ENCODE measurements at places on chromosomes 6 and 20. TPM values are rescaled to one million over a fixed set of nuclear protein-coding genes. Genes with fewer than 3 reads are reported as not detected.

Gene LHFPL5
- total RNA-seq = not detected

Gene PARD6B
- 10.2 TPM for total RNA-seq

Gene FILIP1
- total RNA-seq = 0.08 TPM

Gene ATG5
- total RNA-seq = 28.5 TPM

Gene ZC3H12D
- total RNA-seq = 74.1 TPM

GRCh38 chr6:20712011-20712410, 177.8 kb downstream of the CDKAL1 start:
- DNase-seq = no peak

DNA sequence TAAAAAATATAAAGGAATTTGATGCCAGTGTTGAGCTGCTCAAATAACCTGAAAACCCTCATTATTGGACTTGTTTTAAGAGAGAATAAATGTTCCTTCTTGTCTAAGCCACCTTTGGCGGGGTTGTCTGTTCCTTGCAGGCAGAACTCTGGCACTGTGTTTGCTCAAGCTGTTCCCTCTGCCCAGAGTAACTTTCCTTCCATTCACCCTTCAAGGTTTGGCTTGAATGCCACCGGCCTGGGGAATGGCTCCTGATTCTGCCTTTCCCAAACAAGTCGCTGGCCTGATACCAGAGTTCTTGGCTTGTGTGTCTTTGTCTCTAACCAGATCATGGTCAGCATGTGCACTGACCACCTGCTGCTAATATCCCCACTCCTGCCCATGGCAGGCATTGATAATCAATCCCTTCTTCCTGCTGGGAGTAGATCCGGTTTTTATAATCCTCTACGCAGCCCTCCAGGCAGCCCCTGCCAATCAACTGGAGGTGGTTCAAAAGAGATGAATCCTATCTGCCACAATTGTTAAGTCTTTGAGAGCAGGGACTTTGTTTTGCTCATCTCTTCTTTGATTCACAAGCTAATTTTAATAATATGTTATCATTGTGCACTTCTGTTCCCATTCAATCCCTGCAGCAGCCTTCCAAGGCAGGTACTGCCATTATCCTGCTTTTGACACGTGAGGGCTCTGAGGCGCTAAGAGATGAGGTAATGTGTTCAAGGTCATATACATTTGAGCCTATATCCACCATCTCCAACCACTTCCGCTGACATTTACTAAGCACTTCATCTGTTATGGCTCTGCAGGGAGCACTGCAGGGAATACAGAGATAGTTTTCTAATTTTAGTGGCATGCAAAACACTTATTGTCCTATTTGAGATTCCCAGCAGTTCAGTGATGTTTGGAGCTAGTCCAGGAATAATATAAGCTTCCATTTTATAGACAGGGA, 3.1 kb upstream of the CCM2L start:
- no peak for DNase-seq

DNA sequence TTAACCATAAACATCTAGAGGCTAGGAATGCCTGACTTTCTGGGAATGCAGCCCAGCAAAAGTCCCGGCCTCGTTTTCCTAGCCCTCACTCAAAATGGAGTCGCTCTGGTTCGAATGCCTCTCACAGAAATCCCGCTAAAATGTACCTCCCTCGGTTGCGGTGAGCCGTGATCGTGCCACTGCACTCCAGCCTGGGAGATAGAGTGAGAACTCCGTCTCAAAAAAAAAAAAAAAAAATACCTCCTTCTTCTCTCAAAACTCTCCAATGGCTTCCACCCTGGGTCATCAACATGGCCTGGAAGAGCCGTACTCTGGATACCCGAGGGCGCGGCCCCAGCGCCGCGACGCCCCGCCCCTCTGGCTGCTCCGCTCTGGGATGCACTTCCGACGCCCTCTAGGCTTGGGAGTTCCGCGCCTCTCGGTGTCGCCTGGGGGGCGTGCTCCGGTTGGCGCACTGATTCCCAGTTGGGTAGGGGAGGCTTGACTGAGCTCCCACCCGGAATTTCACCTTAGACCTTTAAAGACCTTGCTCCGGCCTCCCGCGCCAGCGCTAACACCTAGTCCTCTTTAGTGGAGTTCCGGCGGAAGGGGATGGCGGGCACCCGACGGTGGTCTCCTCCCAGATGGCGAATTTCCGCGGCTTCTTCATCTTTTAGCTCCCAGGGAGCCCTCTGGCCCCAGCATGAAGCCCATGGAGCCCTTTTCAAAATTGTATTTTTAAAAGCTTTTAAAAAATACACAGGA, 12.3 kb downstream of the HMGN4 start:
- no peak for DNase-seq

DNA sequence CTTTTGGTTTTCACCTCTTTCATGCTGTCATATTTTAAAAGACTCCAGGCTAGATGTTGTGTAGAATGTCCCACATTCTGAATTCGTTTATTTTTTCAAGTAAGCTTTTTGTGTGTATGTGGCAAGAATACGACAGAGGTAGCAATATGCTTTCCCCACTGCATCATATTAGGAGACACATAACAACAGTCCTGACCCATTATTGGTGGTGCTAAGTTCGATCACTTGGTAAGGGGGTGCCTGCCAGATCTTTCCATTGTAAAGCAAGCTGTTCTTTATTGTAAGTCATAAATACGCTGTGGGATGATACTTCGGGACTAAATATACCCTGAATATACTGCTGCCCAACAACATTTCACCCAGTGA, 588 bp upstream of the NCOA3 start:
- DNase-seq = no peak

- DNase-seq = peak; percentile 78
Measured at GRCh38 chr6:27503436-27504030, 30.6 kb upstream of the ZNF184 start.

DNA sequence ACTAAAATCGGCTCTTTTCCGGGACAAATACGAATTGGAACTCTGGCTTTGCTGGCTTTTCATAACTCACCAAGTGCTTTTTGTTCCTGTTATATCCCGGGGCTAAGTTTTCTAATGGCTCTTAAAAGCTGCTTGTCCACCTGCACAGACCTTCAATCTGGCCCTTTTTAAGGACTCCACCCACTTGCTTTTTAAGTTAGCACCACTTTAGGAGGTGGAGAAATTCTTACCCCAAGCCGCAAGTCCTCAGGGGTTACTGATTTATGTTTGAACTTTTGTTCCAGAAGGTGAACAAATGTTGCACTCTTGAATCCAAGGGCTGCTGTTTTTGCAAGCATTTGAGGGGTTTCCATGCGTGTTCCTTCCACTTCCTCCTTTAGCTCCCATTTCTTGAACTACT, 37.8 kb downstream of the FAM184A start:
- no peak for DNase-seq

DNA sequence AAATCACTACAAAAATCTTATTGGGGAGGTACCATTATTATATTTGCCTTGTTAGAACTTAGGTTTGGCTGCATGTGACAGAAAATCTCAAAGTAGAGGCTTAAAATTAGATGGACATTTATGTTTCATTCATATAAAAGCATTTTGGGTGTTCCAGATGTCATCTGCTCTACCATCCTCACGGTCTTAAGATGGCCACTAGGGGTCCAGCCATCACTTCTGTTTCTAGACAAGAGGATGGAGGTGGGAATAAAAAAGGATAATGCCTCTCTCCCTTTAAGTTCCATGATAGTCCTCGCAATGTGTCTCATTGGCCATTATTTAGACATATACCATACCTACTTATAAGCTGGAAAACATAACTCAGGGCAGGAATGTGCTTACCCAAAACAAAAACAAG, 929.5 kb downstream of the KIF16B start:
- no peak for DNase-seq

GRCh38 chr20:58408603-58409246, 19.7 kb downstream of the VAPB start:
- DNase-seq = no peak

DNA sequence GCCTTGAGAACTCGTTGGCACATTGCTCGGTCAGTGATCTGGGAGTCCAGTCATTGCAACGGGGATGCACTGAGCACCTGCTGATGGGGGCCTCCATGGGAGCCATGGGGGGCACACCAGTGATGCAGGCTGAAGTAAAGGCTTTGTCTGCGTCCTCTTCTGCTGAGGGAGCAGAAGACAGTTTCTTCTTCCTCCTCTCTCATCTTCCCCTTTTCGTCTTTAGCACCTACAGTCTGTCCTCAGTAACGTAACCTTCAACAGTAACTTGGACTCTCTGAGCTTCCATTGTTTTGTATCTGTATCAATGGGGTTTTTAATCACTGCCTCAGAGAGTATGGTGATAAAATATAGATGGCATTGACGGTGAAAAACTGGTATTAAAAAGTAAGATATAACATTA, 240.0 kb downstream of the TMEM242 start:
- DNase-seq = no peak

DNA sequence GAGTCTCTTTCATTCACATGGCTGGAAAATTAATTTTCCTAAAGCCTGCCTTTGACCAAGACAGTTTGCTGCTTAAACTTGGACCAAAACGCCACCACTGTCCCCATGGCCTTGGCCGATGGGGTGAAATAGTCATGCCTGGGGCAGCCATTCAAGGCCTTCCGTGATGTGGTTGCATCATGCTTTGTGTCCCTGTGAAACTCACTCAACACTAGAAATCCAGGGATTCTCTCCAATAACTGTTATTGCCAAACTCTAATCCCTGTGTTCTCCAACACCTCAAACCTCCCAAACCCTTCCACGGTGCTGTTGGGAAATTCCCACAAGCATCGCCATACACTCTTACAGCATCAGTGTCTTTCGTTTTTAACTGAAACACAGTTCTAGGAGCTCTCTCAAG, 1.4 kb upstream of the TXNDC5 start:
- DNase-seq = no peak

GRCh38 chr6:6386010-6386409, 65.5 kb upstream of the F13A1 start:
- no peak for DNase-seq

GRCh38 chr20:10094566-10095173, 59.9 kb downstream of the ANKEF1 start:
- no peak for DNase-seq

DNA sequence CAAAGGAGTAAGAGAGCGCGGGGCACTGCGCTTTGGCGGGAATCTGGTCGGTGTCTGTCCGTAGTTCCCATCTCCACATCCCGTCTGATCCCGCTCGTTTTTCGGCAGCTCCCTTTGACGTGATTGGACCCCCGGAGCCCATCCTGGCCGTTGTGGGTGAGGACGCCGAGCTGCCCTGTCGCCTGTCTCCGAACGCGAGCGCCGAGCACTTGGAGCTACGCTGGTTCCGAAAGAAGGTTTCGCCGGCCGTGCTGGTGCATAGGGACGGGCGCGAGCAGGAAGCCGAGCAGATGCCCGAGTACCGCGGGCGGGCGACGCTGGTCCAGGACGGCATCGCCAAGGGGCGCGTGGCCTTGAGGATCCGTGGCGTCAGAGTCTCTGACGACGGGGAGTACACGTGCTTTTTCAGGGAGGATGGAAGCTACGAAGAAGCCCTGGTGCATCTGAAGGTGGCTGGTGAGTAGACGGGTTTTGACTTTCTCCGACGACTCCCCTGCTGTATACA, 1.4 kb downstream of the BTN1A1 start:
- DNase-seq = peak; percentile 28

DNA sequence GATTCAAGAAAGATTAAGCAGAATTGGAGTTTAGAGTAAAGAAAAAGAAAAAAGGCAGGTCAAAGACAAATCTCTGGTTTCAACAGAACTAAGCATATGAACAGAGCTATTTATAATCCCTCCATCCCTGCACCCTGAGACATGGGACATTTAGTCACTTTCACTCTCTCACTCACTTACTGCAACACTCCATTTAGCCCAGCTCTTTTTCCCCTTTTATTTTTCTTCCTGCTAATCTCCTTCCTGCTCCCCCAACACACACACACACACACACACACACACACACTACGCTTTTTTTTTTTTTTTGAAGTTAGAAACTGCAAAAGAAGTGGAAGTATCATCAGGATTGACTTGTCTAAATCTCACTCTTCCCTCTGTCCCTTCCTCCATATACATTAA, 45.1 kb upstream of the TBC1D7 start:
- DNase-seq = no peak

Measured in naive thymus-derived CD4-positive, alpha-beta T cell (primary cell).